Putamen (tissue), 1 donor: ENCODE measurements at places on chromosomes 3 and 15.

DNA sequence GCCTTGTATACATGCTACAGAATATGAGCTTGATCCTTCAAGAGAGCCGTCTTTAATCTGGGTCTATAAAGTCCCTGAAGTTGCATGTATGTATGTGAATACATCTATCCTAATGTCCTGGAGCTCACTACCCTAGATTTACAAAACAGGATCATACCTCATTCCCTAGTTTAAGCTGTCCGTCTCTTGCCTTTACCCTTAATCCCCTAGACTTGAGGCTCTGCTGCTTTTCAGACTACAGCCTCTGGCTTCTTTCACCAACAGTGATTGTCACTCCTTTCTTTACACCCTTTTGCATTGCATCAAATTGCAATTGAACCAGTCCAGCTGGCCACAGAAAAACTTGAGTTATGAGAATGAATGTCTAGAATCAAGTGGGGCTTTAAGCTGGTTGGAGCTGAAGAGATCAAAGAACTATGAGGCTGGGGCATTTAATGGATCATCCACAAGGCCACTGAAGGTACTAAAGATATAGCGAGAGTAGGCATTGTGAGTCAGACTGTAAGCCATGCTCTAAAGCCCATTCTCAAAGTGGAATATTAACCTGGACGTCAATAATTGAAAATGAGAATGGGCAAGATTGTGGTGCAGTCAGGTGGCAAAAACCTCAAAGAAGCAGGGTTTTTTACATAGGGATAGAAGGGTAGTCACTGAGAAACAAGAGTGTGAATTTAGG, 12.3 kb upstream of the PLD1 start:
- DNase-seq: no peak

DNA sequence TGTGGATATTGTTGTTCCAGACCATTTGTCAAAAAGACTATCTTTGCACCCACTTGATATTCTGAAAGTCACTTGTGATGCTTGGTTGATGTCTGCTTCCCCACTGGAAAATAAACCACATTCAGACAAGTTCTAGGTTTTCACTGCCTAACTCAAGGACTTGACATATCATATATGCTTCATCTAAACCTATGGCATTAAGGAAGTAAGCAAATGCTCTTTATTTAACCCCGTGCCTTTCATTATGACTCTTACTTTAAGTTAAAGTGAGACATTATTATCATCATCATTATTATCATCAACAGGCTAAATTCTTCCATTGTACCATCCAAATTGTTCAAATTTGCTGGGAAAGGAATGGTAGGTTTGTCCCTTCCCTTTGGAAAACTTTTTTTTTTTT, 30.8 kb upstream of the C3orf80 start:
- DNase-seq: no peak

DNA sequence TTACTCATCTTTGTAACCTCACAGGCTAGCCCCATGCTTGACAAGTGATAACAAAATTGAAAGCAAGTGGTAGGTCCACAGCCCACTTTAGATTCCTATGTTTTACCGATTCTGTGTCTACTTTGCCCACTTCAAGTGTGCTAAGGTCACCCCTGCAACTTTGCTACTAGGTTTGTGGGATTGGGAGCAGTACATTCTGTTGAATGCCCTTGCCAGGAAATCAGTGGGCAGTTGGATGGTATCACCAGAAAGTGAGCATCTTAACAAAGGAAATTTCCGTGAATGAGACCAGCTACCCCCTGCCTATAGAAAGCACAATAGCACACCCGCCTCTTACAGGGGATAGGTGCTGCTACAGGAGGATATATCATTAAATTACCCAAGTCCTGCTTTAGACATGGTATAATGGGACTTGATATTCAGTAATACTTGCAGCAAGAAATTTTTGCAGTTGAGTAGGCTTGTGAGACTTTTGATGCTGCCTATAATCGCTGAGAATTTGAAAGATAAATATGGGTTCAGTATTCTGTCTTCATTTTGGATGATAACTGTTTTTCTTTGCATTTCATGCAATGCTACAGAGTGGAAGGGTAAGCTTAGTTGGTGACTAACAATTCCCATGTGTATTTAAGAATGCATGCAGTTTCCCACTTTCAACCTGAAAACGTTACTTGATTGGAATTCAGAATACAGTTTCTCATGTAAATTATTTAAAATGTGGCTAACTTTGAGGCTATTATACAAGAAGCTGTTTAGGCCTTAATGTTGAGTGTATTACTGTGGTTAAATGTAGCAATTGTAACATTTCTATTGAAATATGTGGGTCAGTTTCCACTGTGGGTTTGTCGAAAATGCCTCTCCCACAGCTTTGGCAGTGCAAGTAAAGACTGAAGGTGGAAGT, 9.5 kb downstream of the EBLN2 start:
- no peak for DNase-seq

DNA sequence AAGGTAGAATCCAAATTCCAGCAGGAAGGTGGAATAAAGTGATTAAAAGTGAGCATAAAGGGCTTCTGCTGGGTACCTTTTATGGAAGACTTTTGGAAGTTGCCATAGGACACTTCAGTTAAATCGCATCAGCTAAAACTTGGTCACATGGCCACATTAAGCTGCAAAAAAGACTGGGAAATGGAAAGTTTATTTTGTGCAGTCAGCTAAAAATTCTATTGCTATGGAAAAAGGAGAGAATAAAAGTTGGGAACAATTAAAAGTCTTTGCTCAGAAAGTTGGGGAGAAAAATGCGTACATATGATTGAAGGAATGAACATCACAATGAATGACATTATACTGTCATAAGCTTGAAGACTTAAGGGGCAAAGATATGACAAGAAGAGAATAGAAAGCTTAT, 49.3 kb downstream of the FGF7 start:
- DNase-seq: no peak

DNA sequence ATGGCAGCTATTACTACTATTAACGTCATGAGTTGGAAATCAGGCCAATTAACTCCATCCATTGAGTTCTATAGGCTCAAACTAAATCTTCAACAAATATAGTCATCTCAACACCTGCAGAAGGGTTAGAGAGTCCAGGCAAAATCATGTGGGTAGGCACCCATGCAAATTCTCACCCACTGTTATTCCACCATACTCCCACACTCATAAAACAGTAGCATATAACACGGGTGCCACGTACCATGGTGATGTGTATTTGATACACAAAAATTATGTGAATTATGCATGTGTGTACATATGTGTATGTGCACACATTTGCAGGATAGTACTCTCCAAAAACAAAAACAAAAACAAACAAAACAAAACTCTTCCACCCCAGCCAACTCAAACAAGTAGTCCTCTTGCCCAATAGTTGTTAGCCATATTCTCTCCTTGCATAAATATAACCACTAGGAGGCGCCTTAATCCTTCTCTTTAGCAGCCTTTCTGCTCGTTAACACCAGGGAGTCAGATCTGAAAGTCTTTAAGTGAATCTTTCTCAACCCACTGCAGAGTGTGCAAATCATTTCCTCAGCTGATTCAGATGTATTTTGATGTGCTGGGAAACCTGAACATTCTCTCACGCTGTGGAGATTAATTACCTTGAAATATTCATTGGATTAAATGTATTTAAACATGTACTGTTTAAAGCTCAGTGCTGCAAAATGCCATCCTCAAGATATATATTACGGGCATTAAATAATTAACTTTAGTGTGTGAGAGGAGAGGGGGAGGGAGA, 38.0 kb upstream of the COPB2 start:
- peak; percentile 80 for DNase-seq

- no peak for DNase-seq
These were observed 563.5 kb downstream of the PDCD6IP start for GRCh38 chr3:34361921-34362320.

- DNase-seq: no peak
These were observed 8.3 kb upstream of the POLR2M start for GRCh38 chr15:57698243-57698642.
